ENCODE measurements at places on chromosomes 2 and 18. TPM values are rescaled to one million over a fixed set of nuclear protein-coding genes. Genes with fewer than 3 reads are reported as not detected.

Gene SERPINB3
- total RNA-seq = not detected

Gene METTL4
- total RNA-seq = 22.1 TPM

Gene LYPD6B
- total RNA-seq = 0.20 TPM

Gene RSAD2
- 120 TPM for total RNA-seq

Gene CRACDL
- total RNA-seq = 0.18 TPM

Gene LMAN1
- total RNA-seq = 102 TPM

Gene CRYGC
- not detected for total RNA-seq

Gene LHCGR
- total RNA-seq = not detected

Gene TUBA4B
- total RNA-seq = not detected

Gene SPP2
- total RNA-seq = not detected

Gene GRB14
- not detected for total RNA-seq

Gene REG3G
- total RNA-seq = not detected

Gene VAMP8
- 133 TPM for total RNA-seq

Gene KDM3A
- 81.9 TPM for total RNA-seq

Gene C2orf68
- total RNA-seq = 48.8 TPM

Gene RAX
- 0.10 TPM for total RNA-seq

Gene SF3B1
- 304 TPM for total RNA-seq

Gene CAPN13
- not detected for total RNA-seq

Gene HSBP1L1
- total RNA-seq = 9.2 TPM

Gene ZEB2
- 20.6 TPM for total RNA-seq

Gene TTC32
- 34.8 TPM for total RNA-seq

Gene POTEI
- not detected for total RNA-seq

Gene TEX44
- not detected for total RNA-seq

Gene LAMA3
- 0.05 TPM for total RNA-seq

Gene QPCT
- not detected for total RNA-seq

Gene TMEM169
- total RNA-seq = 2.3 TPM

Gene PLA2R1
- not detected for total RNA-seq

All from activated CD4-positive, alpha-beta memory T cell treated with anti-CD3 and anti-CD28 coated beads, Interleukin-2, amount 10 ng/mL, durations not matched to agents 7 days and 5 days (primary cell).